ENCODE measurements at places on chromosomes 7 and 10. TPM values are rescaled to one million over a fixed set of nuclear protein-coding genes. Genes with fewer than 3 reads are reported as not detected.
A peak's percentile ranks its signal among the peaks of the same experiment; 100 is the strongest.

The PRSS1 gene
- not detected for total RNA-seq

- no peak for DNase-seq
Measured at GRCh38 chr7:26513948-26514347, 222.3 kb downstream of the SNX10 start.

The DLX5 gene
- total RNA-seq: 0.23 TPM

GRCh38 chr7:151058781-151059366, 515 bp upstream of the SLC4A2 start:
- DNase-seq: peak; percentile 30

The GIMAP1 gene
- total RNA-seq: not detected

- DNase-seq: no peak
Measured at GRCh38 chr7:50676740-50677637, 105.7 kb downstream of the GRB10 start.

Measured in PC-3 (cell line).